ENCODE measurements at places on chromosomes 3 and 15.

GRCh38 chr3:40597441-40597840 lies 72.7 kb downstream of the ZNF621 start:
- no peak for DNase-seq

- no peak for DNase-seq
Measured at GRCh38 chr3:17372362-17373210, 369.8 kb downstream of the TBC1D5 start.

DNA sequence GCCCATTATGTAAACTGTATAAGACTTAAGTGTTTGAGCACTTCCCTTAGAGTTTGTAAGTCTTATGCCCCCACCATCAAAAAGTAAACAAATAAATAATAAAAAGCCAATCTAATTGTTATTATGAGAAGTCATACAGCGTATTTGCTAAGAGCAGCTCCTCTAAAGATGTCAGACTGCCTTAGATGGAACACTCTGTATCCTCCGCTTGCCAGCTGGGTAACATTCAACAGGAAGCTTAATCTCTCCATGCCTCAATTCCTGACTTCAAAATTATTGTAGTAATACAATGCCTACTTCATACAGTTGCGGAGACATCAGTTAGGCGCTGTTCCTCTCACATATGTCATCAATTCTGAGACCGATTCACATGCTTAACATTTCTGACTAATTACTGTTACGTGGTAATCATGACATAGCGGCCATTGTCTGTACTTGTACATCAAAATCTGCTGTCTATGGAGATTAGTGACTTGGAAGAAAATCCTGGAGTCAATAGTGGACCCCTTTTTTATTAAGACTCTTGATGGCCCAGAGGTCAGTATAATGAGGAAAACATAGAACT lies 417.7 kb downstream of the LPP start:
- DNase-seq, result no peak

- no peak for DNase-seq
Measured at GRCh38 chr15:80182611-80183261, 29.9 kb downstream of the FAH start.

DNA sequence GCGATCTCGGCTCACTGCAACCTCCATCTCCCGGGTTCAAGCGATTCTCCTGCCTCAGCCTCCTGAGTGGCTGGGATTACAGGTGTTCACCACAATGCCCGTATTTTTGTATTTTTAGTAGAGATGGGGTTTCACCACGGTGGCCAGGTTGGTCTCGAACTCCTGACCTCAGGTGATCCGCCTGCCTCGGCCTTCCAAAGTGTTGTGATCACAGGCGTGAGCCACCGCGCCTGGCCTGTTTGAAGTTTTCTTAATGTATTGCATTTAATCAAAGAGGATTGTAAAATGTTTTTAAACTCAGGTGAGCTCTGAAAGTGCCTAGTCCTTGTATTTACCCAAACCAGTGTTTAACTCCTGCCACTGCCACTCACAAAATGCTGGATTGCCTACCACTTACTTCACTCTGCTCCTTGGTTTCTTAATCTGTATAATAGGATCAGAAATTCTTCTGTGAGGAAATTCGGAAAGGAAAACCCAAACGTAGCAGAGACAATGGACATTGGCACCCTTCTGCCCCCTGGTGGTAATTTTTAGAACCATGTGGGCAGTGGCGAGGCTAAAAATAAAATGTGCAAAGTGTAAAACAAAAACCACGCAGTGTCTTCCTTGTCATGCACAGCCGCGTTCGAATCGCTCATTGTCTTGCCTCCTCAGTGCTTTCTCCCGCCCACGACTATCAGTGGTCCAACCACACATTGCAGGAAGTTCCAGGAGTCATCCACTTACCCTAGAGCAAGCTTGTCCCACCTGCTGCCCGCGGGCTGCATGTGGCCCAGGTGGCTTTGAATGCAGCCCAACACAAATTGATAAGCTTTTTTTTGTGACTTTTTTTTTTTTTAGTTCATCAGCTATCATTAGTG lies 27.3 kb downstream of the CEP19 start:
- DNase-seq, result peak; percentile 41

DNA sequence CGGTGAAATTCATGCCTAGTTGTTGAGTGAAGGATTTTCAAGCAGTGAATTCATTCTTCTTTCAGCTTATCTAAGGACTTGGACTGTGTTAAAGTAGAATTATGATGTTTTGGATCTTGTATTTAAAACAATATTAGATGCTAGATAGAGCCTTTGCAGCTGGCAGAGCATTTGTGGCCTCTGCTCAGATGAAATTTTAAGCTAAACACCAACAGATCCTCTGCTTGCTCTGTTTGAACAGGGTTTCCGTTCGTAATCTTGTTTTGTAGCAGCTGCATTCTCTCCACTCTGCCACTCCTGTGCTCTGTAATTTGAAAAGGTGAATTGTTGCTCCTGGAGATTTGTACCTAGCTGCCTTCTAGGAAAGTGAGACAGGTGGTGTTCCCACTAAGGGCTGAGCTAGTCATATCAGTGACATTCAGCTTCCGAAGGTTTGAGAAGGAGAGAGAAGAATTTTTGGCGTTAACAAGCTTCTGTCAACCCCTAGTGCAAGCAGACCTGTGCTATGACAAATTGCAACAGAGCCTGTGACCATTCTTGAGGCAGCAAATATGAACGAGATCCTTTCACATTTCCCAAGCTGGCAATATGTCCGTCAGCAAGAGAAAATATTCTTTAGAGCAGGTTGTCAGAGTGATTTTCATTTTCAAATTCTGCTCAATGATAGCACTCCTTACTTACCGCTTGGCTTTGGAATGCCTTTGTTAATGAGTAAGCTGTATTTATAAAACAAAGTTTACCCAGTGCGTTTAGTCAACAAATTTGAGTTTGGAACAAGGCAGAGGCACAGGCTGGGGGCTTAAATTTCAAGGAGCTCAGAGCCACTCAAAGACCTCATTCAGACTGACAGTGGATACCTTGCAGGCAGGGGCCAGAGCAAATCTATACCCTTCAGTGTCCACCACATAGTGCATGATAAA lies 5.3 kb downstream of the CHST2 start:
- no peak for DNase-seq

Data from CMK (cell line).